ENCODE measurements at places on chromosomes 5 and 9. TPM values are rescaled to one million over a fixed set of nuclear protein-coding genes. Genes with fewer than 3 reads are reported as not detected.

The EDIL3 gene
- total RNA-seq, result not detected

- peaks cover 2% of the 10 kb centered on the region for H3K27me3 ChIP-seq
- no peak for DNase-seq
- H3K36me3 ChIP-seq, result no peaks in the 10 kb centered on the region
- H3K27ac ChIP-seq, result no peak overlapping the region
- H3K4me1 ChIP-seq, result no peaks in the 10 kb centered on the region
Measured at GRCh38 chr5:174448041-174448440, 276.3 kb upstream of the MSX2 start.

- no peak for DNase-seq
- H3K4me3 ChIP-seq, result no peak overlapping the region
- no peak overlapping the region for H3K27ac ChIP-seq
- peaks cover 13% of the 10 kb centered on the region for H3K4me1 ChIP-seq
- peaks cover 6% of the 10 kb centered on the region for H3K27me3 ChIP-seq
Measured at GRCh38 chr5:17129093-17129849, 88.2 kb upstream of the BASP1 start.

GRCh38 chr9:93670208-93671019, 94.0 kb downstream of the PHF2 start:
- H3K4me3 ChIP-seq, result no peak overlapping the region
- DNase-seq, result no peak
- no peaks in the 10 kb centered on the region for H3K27me3 ChIP-seq
- no peaks in the 10 kb centered on the region for H3K4me1 ChIP-seq
- H3K27ac ChIP-seq, result no peak overlapping the region
